ENCODE measurements at places on chromosomes 2 and 18. TPM values are rescaled to one million over a fixed set of nuclear protein-coding genes. Genes with fewer than 3 reads are reported as not detected.
A peak's percentile ranks its signal among the peaks of the same experiment; 100 is the strongest.

DNA sequence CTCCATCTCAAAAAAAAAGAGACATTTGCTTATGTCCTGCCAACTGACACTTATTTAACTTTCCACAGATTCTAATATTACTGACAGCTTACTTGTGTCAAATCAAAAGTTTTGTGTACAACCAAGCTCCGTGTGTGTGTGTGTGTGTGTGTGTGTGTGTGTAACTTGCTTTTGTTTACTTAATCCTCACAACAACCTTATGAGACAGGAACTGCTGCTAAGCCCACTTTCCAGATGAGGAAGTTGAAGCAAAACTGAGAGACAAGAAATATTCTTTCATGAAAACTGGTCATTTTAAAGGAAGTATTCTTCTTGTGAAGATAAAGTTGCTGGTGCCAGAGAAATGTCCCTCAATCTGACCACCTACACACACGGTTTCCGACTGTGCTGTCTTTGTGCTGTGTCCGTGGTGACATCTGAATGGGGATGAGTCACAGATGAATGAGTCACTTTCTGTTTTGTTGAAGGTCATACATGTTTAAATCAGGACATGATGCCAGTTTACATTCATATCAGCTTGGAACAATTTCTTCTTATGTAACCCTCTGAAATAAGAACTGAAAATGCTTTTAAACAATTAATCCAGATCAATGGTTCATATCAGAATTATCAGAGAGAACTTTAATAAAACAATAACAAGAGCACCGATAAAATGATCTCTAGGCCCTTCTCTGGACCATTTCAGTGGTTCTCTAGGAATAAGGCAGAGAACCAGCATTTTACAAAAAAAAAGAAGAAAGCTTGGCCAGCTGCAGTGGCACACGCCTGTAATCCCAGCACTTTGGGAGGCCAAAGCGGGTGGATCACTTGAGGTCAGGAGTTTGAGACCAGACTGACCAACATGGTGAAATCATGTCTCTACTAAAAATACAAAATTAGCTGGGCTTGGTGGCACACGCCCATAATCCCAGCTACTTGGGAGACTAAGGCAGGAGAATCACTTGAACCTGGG lies 95.5 kb downstream of the THNSL2 start:
- DNase-seq = peak; percentile 17

Gene LOXHD1
- 0.12 TPM for total RNA-seq

Gene C2orf80
- not detected for total RNA-seq

- DNase-seq = peak; percentile 64
These were observed 26.8 kb downstream of the AAK1 start for GRCh38 chr2:69616755-69617154.

- no peak for DNase-seq
These were observed 489.1 kb downstream of the CNTNAP5 start for GRCh38 chr2:124514236-124514635.

Gene VWC2L
- total RNA-seq = not detected

Gene EIPR1
- 38.3 TPM for total RNA-seq

DNA sequence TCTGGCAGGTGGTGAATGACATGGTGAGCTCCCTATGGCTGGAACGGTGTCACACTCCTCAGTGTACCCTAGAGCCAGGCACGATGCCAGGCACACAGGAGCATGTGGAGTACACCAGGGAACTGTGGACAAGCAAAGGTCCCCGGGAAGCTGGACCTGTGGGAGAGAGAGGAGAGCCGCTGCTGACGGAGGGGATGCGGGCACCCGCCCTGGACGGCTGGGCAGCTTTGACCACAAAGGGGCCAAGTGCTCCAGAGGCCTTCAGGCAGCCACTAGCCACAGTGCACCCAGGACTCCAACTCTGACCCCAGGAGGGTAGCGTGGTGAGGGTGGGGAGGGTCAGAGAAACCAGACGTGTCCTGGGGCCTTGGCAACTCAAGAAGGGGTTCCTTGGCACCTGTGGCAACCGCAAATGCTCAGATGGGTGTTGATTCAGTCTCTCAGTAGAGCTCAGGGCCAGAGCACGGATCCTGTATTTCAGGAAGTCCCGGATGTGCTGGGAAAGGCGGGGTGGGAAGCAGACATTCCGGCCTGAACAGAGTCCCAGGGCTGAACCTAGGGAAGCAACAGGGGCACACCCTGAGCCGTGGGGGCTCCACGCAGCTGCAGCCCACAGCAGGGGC lies 2.3 kb upstream of the MAB21L4 start:
- DNase-seq = no peak

GRCh38 chr2:240958366-240959213 lies 39.8 kb upstream of the SNED1 start:
- no peak for DNase-seq

- no peak for DNase-seq
These were observed 40.2 kb upstream of the EGR4 start for GRCh38 chr2:73333564-73333963.

Gene SERPINB10
- 0.14 TPM for total RNA-seq

GRCh38 chr2:33008716-33009115 lies 62.0 kb downstream of the LTBP1 start:
- DNase-seq = no peak

- no peak for DNase-seq
These were observed 39.7 kb upstream of the HDAC4 start for GRCh38 chr2:239440511-239440959.

- no peak for DNase-seq
These were observed 123.2 kb downstream of the TMEM17 start for GRCh38 chr2:62382757-62383156.

Gene TPO
- total RNA-seq = not detected

GRCh38 chr2:4670331-4670730 lies 967.0 kb downstream of the DCDC2C start:
- no peak for DNase-seq

All from activated naive CD8-positive, alpha-beta T cell treated with anti-CD3 and anti-CD28 coated beads for 36 hours (primary cell).